ENCODE measurements at places on chromosomes 2 and 18.

DNA sequence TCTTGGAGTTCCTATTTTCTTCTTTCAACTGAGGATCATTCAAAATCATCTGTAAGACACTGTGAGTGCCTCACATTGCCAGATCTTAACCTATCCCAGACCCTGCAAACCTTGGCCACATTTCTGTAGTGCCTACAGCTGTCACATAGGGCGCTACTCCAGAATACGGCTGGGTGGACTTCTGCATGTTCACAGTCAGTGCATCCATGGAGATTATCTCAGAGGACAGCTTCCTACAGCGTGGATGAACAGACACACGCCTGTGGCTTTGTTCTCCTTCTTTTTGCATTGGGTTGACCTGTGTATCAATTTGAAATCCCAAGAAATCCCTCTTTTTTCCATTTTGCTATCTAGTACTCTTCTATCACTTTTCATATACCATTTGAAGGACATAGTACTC is 1.9 kb upstream of the KLHL29 start:
- no peak for DNase-seq

DNA sequence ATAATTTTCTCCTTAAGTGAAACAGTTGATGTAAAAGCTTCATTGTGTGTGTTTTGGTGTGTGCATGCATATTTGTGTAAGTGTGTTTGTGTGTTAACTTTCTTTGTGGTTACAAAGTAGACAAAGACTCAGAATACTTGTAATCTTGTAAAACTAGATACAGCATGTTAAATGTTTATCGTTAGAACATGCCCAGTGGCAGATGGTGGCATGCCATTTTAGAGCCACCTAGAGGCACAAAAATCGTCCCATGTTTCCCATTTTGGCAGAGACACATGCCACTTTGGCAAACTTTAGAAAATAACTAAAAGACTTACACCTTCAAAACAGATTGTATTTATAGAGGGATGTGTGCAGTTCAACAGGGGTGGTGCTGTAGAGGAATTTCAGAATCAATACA is 224.1 kb downstream of the LRP1B start:
- DNase-seq, result no peak

GRCh38 chr18:45775241-45775676 is 50.2 kb upstream of the SIGLEC15 start:
- DNase-seq, result peak; percentile 57

DNA sequence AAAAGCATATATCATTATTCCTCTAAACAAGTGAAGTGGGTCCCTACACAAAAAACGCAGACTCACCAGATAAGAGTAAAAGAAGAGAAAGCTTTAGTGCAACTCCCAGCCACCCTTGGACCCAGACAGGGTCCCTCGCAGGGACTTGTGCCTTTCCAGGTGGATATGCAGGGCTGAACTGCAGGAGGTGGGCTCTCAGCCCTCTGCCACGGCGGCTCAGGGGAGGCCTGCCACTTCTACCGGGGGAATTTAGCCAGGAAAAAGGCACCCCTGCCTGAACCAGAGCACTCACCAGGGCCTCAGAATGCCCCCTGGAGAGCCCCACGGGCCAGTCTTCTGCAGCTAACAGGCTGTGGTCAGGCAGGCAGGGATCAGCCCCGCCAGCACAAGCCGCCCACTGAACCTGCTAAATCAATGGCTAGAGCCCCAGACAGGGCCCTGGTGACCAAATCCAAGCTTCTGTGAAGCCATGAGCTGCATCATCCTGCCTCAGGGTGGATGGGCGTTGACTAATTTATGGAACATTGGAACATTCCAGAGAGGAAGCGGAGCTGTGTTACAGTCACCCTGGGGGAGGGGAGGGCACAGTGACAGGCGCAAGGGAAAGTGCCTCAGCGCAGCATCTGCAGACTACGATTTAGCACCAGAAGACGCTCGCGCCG is 209.3 kb downstream of the EIPR1 start:
- DNase-seq, result peak; percentile 47

DNA sequence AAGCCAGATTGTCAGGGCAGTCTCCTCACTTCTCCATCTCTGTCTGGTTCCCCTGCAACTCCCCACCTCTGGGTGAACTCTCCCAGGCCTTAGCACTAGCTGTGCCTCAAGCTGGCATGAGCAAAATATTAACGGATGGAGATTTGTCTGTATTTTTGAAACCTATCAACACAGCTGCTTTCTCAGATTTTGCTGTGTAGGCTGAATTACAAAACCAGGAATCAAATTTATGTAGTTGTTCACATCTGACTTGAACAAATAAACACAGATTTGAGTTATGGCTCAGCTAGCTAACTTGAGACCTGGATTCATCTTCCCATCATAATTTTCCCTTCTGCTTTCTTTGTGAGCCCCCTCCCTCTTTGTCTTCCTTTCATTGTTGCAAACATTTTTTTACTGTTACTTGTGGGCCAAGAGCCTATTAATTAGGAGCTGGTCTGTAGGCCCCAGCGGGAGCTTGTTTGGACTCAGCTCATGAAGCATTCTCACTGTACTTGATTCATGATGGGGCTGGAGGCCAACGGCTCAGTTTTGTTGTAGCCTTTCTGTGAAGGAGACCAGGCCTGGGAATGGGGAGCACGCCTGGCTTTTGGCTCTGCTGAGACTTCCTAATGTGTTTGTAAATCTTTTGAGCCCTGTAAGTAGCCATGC is 164.1 kb upstream of the GATA6 start:
- no peak for DNase-seq

- DNase-seq, result peak; percentile 60
Measured at GRCh38 chr2:14631406-14632040, 994 bp upstream of the LRATD1 start.

DNA sequence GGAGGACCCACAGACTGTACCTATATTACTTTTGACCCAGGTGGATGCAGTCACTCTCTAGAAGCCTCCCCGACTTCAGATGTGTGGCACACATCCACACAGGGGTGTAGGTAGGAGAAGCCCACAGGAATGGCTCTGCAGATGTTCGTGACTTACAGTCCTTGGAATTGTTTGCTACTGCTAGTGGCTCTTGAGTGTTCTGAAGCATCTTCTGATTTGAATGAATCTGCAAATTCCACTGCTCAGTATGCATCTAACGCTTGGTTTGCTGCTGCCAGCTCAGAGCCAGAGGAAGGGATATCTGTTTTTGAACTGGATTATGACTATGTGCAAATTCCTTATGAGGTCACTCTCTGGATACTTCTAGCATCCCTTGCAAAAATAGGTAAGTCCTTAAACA is 605 bp downstream of the SLC9A4 start:
- no peak for DNase-seq

DNA sequence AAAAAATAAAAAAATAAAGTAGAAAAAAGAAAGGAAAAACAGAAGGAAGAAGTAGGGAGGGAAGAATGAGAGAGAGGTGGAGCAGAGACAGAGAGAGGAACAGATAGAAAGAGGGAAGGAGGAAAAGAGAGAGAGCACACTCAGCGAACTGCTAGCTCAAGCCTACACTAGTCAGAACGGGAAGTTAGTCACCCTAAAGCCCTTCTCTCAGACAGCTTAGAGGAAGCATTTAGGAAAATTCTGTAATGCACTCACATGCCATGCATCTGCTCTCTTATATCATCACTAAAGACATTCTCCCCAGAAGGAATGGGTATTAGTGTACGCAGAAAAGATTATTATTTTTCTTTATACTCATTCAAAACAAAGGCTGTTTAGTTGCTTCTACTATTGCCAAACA is 68.1 kb upstream of the SULT1C3 start:
- DNase-seq, result no peak

DNA sequence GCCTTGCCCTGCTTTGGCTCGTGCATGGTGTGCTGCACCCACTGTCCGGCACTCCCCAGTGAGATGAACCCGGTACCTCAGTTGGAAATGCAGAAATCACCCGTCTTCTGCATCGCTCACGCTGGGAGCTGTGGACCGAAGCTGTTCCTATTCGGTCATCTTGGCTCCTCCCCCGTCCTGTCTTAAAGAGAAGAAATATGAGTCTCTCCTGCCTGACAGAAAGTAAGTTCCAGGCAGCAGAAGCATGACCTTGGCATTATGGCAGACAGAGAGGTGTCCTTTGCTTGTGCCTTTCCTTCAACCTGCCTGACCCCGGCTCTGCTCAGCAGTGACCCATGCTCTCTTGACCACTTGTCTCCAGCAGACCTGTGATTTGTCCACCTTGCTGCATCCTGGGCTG is 62.5 kb upstream of the CYP1B1 start:
- no peak for DNase-seq

DNA sequence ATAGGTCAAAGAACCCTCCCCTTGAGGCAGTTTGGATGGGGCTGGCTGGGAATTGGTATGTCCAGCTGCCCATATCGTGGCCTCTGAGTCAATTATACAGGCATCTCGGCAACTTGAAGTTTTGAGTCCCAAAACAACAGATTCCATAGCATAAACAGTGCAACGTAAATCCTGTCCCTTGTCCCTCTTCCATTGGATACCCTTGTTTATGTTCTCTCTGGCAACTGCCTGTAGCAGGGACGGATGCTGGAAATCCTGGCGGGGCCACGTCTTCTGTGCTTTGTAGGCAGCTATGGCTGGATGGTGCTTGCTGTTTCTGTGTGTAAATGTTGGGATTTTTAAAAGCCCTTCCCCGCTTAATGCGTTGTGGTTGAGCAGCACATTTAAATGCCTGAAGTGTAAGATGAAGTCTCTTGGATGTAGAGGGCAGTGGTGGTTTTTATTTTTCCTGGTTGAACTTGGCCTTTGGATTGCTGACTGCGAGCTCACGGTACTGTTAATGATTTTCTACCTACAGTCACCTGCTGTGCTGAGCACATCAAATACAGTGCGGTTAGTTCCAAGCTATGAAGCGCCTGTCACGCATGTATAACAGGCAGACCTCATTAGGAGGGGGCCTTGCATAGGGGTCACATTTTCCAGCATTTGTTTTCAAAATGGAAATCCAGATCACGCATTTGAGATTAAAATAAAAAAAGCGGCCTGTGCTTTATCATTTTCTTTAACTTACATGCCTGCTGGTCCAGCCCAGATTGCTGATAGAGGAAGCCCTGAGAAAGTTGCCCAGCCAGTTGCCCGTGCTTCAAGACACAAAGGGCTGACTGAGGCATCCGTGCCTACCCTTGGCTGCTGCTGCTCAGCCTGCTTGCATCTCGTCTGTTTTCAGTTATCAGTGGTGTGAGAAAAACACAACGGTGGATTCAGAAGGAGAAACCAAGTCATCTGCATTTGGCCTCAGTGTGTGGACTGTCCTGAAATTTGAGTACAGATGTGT is 84.7 kb downstream of the NEDD4L start:
- peak; percentile 98 for DNase-seq

DNA sequence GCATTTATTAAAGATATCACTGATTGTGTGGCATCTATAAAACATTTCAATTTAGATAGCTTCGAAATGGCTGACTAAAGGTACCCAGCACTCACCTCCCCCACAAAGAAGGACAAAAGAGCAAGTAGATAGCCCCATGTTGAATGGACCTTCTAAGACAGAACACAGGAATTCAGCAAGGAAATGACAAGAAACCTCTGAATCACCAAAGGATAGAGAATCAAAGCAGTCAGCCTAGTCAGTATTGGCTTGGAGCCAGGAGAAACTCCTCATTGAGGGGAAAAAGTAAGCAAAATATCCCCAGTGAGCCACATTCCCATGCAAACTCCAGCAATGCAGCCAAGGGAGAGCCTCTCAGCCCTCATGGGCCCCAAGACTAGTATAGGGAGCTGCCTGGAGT is 113.7 kb downstream of the BARD1 start:
- no peak for DNase-seq

DNA sequence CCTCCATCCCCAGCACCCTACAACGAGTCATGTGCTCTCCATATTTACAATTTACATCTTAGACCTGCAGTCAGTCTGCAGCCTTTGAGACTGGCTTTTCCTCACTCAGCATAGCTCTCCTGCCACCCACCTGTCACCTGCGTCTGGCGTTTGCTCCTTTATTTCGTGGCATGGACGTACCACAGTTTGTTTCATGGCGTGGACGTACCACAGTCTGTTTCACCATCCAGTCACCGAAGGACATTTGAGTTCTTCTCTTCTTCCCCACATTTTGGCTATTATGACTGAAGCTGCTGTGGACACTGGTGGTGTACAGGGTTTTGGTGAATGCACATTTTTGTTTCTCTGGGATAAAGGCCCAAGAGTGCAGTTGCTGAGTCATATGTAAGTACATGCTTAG is 141.8 kb upstream of the CTDP1 start:
- DNase-seq, result no peak

- no peak for DNase-seq
Measured at GRCh38 chr2:11589316-11589940, 55.6 kb downstream of the GREB1 start.

DNA sequence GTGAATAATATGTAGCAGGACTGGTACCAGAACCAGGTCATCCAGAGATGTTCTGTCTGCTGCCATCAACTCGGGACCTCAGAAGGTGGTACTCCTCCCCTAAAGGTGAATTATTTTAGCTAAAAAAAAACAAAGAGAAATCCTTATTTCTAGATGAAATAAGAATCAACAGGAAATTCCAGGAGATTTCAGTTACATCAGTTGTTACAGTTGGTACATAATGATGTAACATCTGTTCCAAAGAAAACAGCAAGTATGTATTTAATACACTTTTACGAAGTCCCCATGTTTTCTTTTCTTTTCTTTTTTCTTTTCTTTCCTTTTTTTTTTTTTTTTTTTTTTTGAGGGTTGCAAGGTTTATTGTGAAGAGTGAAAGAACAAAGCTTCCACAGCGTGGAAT is 33.6 kb upstream of the CD28 start:
- no peak for DNase-seq

GRCh38 chr2:38806015-38806732 is 28.2 kb downstream of the GEMIN6 start:
- no peak for DNase-seq

- no peak for DNase-seq
Measured at GRCh38 chr2:46901611-46902010, 14.0 kb downstream of the MCFD2 start.

DNA sequence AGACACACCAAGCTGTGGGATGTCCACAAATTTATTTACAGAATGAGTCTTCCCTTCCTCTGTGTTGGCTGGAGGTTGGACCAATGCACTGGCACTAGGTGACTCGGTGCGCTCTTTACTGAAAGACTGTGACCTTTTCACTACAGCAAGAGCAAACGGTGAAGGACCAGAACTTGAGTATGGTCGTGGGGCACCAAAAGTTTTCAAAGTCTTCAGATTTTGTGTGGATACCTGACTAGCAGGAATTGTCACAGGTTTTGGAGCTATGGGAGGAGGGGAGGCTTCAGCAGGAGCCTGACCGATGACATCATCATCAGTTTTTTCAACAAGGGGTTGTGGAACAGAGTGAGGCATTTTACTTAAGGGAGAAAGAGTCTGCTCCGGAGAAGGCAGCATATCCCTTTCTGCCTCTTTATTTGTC is 73.0 kb upstream of the GRB14 start:
- no peak for DNase-seq

DNA sequence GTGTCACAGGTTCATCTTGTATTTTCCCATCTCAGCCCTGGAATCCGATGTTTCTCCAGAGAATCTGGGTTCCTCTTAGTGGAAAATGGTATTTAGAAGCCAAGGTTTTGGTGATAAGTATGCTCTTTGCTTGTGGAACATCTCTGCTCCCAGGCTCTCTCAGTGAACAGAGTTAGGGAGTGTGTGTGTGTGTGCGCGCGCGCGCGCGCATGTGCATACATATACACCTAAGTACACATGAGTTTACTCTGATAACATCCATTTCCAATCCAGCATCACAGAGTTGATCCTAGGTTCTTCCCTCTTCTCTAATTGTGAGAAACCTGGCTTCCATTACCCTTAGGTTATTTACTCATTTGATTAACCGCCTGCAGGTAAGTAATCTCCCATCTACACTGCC is 41.7 kb downstream of the ABCG8 start:
- no peak for DNase-seq

- DNase-seq, result peak; percentile 61
Measured at GRCh38 chr2:48346124-48346536, 183.8 kb upstream of the STON1 start.
